ENCODE measurements at places on chromosomes 1 and 21. TPM values are rescaled to one million over a fixed set of nuclear protein-coding genes. Genes with fewer than 3 reads are reported as not detected.

DNA sequence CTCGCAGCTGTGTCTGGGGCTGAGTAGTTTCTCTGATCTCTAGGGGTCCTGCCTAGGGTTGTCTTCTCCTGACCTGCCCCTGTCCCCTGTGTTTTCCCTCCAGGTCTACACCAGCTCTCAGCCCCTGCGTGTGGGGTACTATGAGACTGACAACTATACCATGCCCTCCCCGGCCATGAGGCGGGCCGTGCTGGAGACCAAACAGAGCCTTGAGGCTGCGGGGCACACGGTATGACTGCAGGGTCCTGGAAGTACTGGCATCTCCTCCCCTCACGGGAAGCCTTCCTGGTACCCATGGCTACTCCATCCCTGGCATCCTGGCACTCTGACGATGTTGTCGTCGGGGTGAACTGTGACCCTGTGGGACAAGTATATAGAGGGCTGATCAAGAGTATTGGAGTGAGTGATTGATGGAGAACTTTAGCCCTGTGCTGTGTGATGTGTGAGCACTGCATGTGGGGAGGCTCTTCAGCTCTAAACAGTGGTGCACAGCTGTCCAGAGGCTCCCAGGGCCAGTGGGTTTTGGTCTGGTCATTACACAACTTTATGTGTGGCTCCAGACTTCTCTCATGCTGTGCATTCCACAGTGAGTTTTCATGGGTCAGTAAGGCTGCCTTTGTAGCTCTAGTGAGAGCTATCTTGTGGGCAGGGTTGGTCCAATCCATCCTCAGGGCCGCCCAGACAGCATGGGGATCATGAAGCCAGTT, 14.4 kb downstream of the FAAH start:
- no peak overlapping the region for H3K4me3 ChIP-seq
- no peaks in the 10 kb centered on the region for H3K27me3 ChIP-seq
- no peak overlapping the region for H3K27ac ChIP-seq
- peaks cover 9% of the 10 kb centered on the region for H3K4me1 ChIP-seq
- DNase-seq = no peak

The IVL gene
- not detected for total RNA-seq

- H3K36me3 ChIP-seq = no peaks in the 10 kb centered on the region
- H3K27ac ChIP-seq = no peak overlapping the region
- H3K27me3 ChIP-seq = no peaks in the 10 kb centered on the region
- no peaks in the 10 kb centered on the region for H3K4me1 ChIP-seq
- no peak for DNase-seq
Observed at GRCh38 chr1:230752407-230752806, 5.2 kb downstream of the CAPN9 start.

DNA sequence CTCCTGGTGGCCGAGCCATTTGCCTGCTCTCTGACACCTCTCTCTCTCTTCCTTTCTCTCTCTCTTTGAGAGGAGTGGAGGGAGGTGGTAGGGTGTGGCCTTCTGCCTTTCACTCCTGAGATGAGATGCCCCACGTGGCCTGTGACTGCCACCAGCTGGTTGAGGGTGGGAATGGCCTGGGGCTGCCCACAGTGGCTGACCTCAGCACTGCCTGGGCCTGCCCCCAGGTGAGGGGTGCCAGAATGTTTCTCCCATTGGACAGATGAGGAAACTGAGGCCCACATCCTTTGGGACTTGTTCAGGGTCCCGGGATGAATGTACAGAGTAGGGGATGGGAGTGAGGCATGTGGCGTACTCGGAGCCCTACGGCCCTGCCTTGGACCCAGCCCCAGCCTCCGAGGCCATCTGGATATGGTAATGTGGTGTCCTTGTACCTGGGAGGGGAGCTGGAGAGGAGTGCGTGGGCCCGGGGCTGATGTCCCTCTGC, 12.7 kb upstream of the C1orf167 start:
- no peaks in the 10 kb centered on the region for H3K27me3 ChIP-seq
- peaks cover 6% of the 10 kb centered on the region for H3K36me3 ChIP-seq
- H3K4me3 ChIP-seq = no peak overlapping the region

The USP33 gene
- total RNA-seq = 41.8 TPM

- no peak for DNase-seq
- no peaks in the 10 kb centered on the region for H3K27me3 ChIP-seq
- no peak overlapping the region for H3K27ac ChIP-seq
- peaks cover 27% of the 10 kb centered on the region for H3K4me1 ChIP-seq
- H3K4me3 ChIP-seq = peak overlapping the region; percentile 23
Observed at GRCh38 chr21:38768471-38769063, 37.2 kb upstream of the ETS2 start.

DNA sequence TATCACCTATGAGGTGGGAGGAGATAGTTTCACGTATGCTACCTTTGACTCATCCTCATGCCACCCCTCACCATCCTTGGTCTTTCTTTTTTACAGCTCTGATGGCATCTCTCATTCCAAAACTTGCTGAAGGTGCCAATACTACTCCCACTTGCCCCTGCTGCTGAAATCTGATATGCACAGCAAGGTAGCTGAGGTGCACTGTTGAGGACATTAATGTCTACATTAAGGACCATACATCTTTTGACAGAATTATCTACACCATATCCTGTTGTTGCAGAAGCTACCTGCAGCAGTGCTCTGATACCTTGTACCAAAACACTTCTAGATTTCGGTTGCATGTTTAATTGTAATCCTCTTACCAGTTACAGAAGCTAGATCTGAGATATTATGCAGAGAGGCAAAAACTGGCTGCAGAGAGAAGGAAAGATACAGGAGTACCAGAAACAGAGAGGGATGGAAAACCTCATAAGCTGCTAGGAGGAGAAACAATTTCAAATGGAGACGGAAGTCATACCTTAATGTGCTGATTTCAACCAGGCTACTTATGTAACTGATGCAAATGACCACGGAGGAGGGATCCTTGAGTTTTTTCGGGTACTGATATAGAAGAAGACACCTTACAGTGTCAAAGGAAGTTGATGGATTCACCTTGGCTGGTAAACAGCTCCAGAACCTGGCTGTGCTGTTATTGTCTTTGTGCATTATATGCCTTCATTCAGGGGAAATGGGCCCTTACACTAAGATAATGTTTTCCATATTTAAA, 19.3 kb upstream of the PTPRC start:
- DNase-seq = no peak
- H3K4me1 ChIP-seq = peaks cover 96% of the 10 kb centered on the region
- no peaks in the 10 kb centered on the region for H3K27me3 ChIP-seq
- H3K27ac ChIP-seq = peak overlapping the region; percentile 62

- no peak overlapping the region for H3K4me3 ChIP-seq
- peaks cover 4% of the 10 kb centered on the region for H3K27me3 ChIP-seq
- no peaks in the 10 kb centered on the region for H3K36me3 ChIP-seq
- no peak overlapping the region for H3K27ac ChIP-seq
- no peaks in the 10 kb centered on the region for H3K4me1 ChIP-seq
Observed at GRCh38 chr1:21541835-21542234, 32.6 kb downstream of the ALPL start.

The SMIM1 gene
- 0.80 TPM for total RNA-seq
